ENCODE measurements at places on chromosomes 1 and 21.

- DNase-seq: no peak
These were observed 32.1 kb downstream of the ADCY10 start for GRCh38 chr1:167881786-167882185.

GRCh38 chr1:234975122-234975940, 153.3 kb downstream of the TOMM20 start:
- DNase-seq: no peak

DNA sequence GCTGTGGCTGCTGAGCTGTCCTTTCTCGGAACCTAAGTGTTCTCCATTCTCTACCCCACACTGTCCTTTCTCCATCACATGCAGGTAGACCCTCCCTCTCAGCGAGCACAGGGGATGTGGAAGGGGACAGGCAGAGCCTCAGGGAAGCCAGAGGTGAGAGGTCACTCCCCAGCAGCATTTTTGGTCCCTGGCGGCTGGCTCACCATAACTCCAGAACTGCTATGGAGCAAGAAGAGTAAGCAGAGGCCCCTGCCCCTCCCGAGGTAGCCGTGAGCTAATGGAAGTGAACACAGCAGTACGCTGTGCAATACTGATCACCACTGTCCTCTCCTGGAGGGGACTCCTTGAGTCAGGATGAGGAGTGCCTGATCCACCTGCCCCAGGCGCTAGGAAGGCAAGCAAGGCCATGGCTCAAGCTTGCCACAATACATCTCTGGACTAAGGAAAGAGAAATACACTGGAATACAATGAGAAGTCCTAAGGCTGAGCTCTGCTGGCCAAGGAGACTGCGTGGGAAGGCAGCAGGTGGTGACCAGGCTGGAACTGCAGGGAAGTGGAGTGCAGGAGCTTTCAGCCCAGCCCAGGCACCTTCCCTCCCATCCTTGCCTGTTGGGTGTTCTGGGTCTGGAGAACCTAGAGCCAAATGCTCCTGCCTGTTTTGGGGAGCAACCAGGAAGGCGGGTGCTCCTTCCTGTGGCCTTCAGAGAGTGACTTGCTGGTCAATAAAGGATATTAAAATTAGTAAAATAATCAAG, 96.2 kb downstream of the LAMC2 start:
- DNase-seq: no peak

- DNase-seq: no peak
These were observed 2.6 kb upstream of the GLUL start for GRCh38 chr1:182394055-182394775.

GRCh38 chr1:167100730-167101129, 6.9 kb downstream of the STYXL2 start:
- no peak for DNase-seq

- no peak for DNase-seq
These were observed 16.4 kb downstream of the RAB4A start for GRCh38 chr1:229287267-229287666.

- no peak for DNase-seq
These were observed 96.2 kb upstream of the IRF2BP2 start for GRCh38 chr1:234706199-234706598.

- DNase-seq: no peak
These were observed 19.0 kb upstream of the JUN start for GRCh38 chr1:58802640-58803399.

DNA sequence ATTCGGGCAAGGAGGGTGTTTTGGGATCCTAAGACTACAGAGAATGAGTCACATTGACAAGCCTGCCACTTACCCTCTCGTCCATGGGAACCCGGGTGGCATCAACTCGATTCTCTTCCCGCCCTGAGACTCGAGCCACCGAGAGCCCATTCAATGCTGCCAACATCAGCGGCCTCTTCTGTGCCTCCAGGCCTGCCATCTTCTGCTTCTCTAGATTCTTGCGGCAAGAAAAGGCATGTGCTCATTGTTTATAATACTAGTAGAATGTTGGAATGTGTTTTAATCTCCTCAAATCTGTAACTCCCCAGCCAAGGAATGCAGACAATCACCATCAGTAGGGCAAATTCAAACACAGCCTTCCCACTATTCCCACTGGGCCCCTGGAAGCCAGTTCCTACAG, 96.9 kb downstream of the SMYD2 start:
- no peak for DNase-seq

- DNase-seq: no peak
These were observed 31.5 kb downstream of the SNAP47 start for GRCh38 chr1:227766653-227767277.

DNA sequence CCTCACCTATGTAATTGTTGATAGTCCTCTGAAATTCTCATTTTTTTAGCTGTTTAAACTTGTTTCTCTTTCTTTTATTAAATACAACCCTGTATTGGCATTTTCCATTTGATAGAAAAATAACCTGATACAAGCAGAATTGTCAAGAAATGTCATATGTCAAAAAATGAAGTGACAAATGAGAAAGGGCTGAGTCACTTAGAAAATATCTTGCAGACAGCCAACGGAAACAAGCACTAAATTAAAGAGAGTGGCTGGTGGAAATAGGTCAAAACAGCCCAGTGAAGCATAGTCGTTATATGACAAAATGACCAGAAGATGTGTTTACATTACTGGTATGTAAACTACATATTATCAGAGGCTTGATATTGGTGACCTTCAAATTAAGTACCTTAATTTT, 484.4 kb downstream of the PLA2G4A start:
- no peak for DNase-seq

DNA sequence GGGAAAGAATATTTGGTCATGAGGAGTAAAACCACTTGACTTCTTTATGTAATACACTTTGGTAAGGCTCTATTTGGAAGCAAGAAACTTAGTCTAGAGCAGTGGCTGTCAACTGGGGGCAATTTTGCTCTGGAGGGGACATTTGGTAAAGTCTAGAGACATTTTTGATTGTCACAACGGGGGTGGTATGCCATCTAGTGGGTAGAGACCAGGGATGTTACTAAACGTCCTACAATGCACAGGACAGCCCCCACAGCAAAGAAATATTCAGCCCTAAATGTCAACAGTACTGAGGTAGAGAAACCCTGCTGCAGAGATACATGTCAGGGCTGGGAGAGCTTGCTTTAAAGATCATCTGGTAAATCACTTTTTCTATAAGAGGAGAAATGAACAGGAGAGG, 13.5 kb downstream of the FUCA1 start:
- no peak for DNase-seq

DNA sequence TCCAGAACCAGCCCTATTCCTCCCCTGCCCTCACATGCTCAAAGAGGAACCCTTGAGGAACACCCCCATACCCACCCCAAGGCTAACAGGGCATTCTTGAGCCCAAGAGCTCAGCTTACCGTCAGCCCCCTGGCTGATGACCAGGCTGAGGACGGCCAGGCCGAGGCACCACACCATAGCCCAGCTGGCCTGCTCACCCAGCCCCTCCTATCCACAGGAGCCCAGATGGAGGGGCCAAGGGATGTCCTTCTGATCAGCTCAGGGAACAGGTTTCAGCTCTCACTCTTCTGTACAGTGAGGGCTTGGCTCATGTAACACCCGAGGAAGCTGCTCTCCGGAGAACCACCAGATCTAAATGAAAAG, 2.2 kb downstream of the IGSF9 start:
- no peak for DNase-seq

DNA sequence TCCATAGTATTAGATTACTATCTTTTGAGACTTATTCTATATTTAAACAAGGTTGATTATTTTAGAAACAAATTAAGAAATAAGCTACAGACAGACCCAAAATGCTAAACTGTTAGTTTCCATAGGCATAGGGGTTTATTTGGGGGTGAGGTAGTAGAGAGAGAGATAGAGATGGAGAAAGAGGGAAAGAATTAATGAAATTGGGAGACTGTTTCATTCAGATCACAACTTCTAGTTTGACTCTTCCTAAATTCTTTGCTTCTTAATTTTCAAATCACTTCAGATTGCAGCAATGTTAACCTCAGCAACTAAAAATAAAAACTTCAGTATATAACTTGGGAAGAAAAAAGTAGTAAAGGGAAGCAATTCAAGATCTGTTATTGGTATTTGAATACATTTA, 3.4 kb downstream of the JUN start:
- no peak for DNase-seq

- no peak for DNase-seq
These were observed 20.0 kb downstream of the UBASH3A start for GRCh38 chr21:42423685-42424084.

- no peak for DNase-seq
These were observed 2.5 kb downstream of the CDC42BPA start for GRCh38 chr1:227315629-227316346.

Measured in stimulated activated CD8-positive, alpha-beta memory T cell treated with anti-CD3 and anti-CD28 coated beads, Interleukin-2, amount 100 ng/mL, for 48 hours (primary cell).